NCI-H1092 treated with DMSO at 0.1 percent for 48 hours (cell line): ENCODE measurements at places on chromosomes 2 and 18.

DNA sequence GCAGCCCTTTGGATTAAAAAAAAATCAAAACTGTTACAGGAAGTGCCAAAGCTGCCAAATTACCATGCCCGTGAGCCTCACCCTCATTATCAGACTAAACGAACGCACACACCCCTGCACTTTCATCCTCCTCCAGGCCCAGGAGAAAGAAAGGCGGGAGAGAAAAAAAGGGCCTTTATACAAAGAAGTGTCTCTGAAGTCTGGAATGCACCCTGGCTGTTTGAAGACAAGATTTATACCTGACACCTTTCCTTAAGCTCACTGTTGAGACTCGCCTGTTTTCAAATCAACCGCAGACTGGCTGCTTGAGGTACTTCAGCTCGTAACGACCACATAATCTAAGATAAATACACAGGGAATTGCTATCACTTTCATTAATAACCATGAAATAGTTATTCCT lies 31.0 kb downstream of the EDAR start:
- DNase-seq: no peak

DNA sequence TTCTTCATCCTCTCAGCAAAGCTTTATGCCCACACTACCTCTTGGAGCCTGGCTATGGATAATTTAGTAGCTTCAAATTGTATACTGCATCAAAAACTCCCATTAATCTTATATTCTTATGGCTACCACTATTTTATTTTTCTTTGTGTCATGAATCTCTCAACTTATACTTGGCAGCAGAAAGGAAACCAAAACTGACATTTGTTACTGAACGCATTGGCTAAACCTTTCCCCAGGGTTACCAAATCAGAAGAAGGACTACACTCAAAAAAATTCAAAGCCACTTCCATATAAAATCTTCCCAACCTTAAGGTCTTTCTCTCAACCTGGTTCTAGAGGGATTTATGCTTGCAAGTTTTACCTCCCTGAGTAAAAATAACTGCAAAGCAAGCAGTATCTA lies 97.0 kb upstream of the REG3G start:
- DNase-seq: no peak

- no peak for DNase-seq
These were observed 26.1 kb upstream of the MMADHC start for GRCh38 chr2:149613704-149614103.

- no peak for DNase-seq
These were observed 616.7 kb downstream of the TDRD15 start for GRCh38 chr2:21740484-21740883.

GRCh38 chr2:174662459-174662858 lies 64.9 kb upstream of the WIPF1 start:
- no peak for DNase-seq

- DNase-seq: no peak
These were observed 48.7 kb downstream of the SERTAD2 start for GRCh38 chr2:64605026-64605471.

DNA sequence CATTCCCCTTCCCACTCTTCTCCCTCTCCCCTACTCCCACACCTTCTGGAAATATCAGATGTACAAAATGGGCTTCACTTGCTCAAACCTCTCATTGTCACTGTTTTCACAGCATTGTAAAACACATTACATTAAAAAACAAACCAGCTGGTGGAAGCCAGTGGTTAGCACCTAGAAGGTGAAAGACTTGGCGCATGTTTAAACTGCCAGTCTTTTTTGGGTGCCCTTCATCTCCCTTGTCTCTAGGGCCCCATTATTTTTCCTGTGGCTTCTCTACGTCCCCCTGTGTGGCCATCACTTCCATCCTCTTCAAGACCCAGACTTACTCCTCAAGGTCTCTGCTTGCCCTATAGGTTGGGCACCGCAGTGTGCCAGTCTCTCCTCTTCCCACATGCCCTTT lies 34.9 kb downstream of the MGAT5 start:
- DNase-seq: no peak

DNA sequence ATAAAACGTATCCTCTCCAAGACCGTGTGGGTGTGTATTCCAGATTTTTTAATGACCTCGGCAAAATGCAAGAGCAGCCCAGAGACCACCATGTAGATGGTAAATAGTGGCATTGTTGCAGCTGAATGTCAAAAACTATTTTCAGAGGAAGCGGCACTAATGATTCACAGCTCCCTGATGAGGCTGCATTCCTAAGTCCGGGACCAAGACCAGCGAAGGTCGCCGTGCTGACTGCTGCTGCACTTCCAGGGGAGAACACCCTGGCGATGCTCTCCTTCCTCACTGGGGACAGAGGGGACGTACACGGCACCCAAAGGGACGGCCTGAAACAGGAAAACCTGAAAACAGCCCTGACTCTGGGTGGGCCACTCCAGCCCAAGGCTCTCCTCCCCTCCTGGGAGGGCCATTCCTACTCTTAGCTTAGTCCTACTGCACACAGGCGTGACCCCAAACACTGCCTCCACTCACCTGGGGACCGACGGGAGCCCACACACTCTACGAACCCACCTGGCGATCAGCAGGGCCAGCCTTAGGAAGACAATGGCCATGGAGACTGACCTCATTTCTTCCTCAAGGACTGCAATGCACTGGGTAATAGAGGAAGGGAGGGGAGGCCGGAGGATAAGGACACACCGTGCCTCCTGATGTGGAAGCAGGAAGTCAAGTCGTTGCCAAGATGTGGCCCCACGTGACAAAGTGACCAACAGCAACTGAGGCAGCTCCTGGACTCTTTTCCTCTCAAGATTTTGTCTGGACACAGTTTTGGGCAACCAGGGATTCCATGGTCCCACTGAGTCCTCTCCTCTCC lies 82.8 kb downstream of the ZNF516 start:
- no peak for DNase-seq

- no peak for DNase-seq
These were observed 36.0 kb upstream of the ATIC start for GRCh38 chr2:215275824-215276223.

GRCh38 chr18:5510135-5510846 lies 33.5 kb downstream of the EPB41L3 start:
- no peak for DNase-seq

GRCh38 chr18:577643-578375 lies 2.4 kb upstream of the CETN1 start:
- DNase-seq: no peak
